ENCODE measurements at places on chromosomes 13 and 19.

DNA sequence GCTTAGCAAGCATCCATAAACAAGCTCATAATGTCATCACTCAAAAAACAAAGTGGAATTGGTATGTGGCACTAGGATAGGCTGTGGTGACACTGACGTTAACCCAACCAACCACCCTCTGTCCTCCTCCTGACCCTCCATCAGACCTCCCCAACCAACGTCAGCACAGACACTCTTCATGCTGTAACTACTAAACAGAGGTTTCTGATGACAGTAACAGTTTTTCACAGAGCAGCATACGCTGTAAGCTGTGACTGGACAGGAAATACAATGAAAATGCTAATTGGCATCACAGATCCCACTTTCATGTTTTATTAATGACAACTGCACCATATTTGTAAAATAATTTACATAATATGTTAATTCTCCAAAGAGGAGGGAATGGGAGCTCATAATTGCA lies 238.0 kb downstream of the IRS2 start:
- DNase-seq = no peak

- DNase-seq = no peak
Measured at GRCh38 chr13:26562512-26562890, 5.0 kb downstream of the WASF3 start.

DNA sequence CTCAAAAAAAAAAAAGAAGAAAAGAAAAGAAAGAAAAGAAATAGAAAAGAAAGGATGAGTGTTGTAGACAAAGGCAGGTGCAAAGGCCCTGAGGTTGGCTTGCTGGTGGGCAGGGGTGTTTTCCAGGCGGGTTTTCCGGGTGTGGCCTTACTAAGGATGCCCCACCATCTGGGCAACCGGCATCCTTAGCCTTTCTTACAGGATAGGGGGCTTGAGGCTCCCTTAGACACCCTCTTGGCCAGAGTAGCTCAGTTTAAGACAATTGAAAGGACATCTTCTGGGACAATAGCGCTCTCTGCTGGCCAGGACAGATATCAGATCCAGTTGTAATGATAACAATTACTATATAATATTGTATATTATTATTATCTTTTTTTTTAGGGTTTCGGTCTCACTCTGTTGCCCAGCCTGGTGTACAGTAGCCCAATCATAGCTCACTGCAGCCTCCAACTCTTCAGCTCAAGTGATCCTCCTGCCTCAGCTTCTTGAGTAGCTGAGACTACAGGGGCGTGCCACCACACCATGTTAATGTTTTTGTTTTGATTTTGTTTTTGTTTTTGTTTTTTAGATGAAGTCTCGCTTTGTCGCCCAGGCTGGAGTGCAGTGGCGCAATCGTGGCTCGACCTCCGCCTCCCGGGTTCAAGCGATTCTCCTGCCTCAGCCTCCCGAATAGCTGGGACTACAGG lies 1.4 kb upstream of the QTRT1 start:
- peak; percentile 52 for DNase-seq

DNA sequence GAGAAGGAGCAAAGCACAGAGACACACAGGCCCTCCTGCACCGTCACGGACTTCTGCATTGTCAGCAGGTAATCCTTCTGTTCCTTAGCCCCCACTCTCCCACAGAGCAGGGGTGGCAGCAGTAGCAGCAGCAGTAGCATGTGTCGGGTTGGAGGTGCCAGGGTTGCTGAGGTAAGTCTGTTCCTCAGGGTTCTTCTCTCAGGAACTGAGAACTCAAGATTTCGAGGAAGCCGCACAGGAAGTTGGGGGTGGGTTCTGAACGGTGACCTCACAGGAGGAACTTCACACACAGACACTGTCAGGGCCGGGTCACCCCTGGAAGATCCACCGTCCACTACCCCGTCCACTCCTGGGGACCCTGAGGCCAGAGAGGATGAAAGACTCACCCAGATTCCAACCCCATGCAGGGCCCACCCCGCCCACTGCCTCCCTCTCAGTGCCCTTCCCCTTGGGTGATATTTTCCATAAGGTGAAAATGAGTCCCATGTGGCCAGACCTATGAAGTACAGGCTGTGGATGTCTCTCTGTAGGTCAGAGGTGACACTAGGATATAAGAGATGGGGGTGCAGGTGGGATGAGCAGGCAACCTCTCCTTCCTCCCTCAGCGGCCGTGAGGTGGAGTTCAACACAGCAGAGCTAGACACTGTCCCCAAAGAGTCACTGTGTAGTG lies at the start of gene SIGLEC12:
TSS of gene SIGLEC12 (minus strand) at position 207 of the 670 bp plus-strand sequence. CDS start at position 140, 67 bp downstream.
- no peak for DNase-seq

GRCh38 chr19:1373534-1374249 lies 10.0 kb upstream of the NDUFS7 start:
- no peak for DNase-seq

- no peak for DNase-seq
Measured at GRCh38 chr13:110912651-110913051, 2.2 kb downstream of the ANKRD10 start.

- DNase-seq = no peak
Measured at GRCh38 chr19:11435833-11436313, 438 bp downstream of the PRKCSH start.

DNA sequence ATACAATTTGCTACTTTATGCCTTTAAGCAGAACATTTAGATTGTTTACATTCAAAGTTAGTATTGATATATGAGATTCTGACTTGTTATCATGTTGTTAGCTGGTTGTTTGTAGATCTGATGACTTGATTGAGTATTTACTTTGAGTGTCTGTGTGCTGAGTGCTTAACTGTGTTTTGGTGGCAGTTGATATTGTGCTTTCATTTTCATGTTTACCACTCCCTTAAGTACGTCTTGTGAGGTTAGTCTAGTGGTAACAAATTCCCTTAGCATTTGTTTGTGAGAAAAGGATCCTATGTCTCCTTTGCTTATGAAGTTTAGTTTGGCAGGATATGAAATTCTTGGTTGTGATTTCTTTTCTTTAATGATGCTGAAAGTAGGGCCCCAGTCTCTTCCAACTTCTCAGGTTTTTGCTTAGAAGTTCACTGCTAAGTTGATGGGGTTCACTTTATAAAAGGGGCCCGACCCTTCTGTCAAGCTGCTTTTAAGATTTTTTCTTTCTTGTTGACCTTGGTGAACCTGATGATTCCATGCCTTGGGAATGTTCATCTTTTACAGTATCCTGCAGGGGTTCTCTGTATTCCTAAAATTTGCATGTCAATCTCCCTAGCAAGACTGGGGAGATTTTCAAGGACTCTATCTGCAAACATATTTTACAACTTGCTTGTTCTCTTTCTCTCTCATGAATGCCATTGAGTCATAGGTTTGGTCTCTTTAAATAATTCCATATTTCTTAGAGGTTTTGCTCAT lies 1095.4 kb upstream of the PCDH20 start:
- no peak for DNase-seq

- no peak for DNase-seq
Measured at GRCh38 chr13:32426191-32426989, 1.5 kb downstream of the N4BP2L1 start.

DNA sequence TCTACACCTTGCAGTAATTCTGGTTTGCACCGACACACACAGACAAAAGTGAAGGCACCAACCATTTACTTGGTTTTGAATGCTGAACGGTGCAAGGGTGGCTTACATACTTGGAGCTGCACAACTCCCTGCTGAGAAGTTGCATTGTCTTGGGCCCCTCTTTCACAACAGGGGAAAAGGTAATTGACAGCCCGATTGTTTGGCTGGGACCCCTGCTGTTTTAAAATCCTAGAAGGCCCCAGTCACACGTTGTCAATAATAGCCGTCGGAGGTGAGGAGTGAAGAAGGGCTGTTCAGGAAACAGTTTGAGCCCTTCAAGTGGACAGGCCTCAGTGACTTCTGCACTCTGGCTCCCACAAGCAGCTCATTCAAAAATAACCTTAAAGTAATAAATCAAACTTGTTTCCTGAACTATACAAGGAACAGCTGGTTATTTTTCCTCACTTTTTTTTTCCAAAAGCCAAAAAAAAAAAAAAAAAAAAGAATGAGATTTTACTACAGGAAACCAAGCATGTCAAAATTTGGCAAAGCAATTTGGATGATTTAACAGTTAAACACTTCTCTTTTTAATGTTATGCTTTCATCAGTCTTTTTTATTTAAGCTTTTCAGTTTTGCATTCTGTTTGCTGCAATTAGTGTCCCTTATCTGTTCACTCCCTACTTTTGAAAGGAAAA lies 19.0 kb upstream of the SPRY2 start:
- no peak for DNase-seq

- DNase-seq = no peak
Measured at GRCh38 chr13:100733261-100733660, 58.7 kb upstream of the TMTC4 start.

DNA sequence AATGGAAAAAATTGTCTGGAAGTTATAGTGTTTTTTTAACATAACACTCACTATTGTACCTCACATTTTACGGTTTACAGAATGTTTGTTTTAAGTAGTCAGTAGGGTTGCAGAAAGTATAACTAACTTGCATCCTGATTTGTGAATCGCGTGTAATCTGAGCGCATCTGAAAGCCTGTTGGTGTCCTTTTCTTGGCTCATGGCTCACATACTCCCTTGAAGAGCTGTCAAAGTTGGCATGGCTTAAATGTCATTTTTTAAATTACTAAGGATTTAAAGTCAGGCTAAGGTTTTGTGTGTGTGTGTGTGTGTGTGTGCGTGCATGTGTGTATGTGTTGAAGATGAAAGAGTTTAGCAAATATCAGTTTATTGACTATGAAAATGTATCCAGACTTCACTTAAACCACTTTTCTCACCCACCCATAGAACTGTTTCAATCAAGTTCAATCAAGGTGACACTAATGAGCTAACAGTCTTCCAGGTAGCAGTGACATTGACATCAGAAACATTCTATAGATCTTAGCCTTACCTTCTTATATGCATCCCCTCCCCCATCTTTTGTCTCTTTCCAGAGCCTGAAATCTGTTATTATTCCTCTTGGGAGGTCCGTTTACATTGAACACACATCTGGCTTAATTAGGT lies 480.4 kb upstream of the SGCG start:
- no peak for DNase-seq

DNA sequence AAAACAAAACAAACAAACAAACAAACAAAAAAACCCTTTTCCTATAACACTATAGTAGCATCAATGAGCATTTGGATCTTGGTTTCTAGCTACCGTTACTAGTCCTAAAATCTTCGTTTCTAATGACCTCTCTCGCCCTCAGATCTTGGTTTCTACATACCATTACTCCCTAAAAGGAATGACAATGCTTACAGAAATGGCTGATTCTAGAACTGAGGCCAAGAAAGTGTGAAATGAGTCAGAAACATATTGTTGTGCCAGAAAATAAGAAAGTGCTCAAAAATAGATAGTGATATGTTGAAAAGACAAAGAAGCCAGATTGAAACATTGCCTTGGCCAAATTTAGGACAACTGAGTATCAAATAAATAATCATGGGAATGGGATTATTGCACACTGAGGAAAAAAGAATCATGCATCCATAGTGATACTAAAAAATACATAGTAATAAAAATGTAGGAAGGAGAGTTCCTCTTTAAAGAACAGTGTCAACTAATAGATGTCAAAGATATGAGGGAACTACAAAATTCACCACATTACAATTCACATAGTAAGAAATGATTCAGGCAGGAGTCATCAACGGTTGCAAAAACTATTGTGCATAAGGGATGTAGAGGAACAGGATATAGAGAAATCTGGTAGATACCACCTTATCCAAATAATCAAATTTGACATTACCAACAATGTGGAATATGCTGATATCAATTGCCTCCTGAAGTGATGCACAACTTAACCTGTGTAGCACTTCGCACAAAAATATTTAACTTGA lies 386.6 kb downstream of the DIAPH3 start:
- DNase-seq = no peak

DNA sequence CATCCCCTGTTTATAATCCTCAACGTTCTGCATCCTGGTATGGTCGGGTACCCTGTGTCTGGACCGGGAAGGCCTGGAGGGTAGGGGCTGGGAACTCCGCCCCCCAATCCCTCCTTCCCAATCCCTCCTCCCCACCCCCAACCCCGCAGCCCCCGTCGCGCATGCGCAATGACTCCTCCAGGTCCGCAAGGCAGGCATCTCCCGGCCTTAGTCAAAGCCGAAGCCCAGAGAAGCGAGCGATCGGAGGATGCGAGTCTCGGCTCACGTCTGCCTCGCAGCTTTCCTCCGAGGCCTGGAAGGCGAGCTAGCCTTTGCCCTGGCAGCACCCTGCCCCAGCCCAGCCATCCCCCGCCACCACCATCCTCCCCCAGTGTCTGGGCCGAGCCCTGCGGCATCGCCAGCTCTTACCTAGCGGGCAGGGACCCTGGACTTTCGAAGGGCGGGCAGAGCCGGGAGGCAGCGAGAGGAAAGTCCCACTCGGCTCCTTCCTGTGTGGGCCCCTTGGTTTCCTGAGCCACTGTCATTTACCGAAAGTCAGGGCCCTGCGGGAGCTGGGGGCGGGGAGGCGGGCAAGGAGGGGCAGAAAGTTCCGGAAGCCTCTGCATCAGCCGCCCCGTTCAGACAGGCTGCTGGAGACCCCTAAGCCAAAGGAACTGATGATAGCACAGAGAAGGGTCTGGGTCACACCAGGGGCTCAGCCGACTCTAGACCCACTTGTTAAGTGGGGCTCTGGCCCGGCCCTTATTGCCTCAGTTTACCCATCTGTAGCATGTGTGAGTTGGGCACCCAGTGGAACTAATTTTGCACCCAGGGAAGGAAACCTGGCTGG lies at the start of gene JAK3:
TSS of gene JAK3 (minus strand) at position 445 of the 829 bp plus-strand sequence. CDS start 3,565 bp downstream, outside the sequence.
- peak; percentile 80 for DNase-seq

DNA sequence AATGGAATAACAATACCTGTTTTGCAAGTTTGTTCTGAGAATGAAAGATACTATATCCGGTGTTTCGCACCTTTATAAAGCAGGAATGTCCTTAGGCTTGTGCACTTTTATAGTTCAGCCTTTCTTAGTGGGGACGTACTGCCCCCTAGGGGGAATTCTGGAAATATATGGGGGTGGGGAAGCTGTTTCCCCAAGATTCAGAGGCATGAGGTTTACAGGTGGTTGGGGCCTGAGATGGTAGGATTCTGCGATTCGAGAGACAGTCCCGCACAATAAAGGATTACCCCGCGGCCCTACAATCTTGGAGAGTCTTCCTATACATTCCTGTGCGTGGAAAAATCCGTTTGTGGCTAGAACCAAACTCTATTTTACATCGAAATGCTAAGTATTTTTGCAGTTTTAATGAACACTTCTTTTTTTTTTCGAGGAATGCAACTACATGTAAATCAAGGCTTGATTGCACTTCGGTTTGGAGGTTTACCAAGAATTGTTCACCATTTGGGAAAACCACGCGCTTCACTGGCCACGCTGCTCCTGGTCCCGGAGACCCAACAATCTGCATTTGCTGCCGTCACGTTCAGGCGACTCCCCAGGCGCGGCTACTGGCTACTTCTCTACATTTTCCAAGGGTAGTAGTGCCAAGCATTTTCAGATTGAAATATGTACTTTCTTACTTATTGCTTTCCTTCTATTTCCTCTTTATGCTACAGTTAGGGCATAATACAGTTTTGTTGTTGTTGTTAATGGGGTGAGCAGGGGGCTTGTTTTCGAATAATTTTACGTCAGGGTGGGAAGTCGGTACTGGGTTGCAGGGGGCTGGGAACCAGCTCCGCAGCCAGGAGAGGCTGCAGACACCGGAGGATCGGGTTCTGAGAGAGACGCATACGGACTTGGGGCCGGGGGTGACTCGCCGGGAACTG lies 830 bp downstream of the NEK5 start:
- DNase-seq = no peak

- no peak for DNase-seq
Measured at GRCh38 chr19:17234911-17235299, 8.9 kb downstream of the OCEL1 start.

GRCh38 chr13:66849706-66850105 lies 380.4 kb downstream of the PCDH9 start:
- no peak for DNase-seq
